Epithelial cell of proximal tubule (primary cell): ENCODE measurements at places on chromosomes 5 and 9. TPM values are rescaled to one million over a fixed set of nuclear protein-coding genes. Genes with fewer than 3 reads are reported as not detected.
A peak's percentile ranks its signal among the peaks of the same experiment; 100 is the strongest.

Gene C9
- not detected in 2 replicates for total RNA-seq

Gene GRPEL2
- total RNA-seq, result 15.5 and 21.6 TPM in 2 replicates

Gene SYK
- 15.7 and 16.9 TPM in 2 replicates for total RNA-seq

Gene PDE6A
- total RNA-seq, result not detected in 2 replicates

DNA sequence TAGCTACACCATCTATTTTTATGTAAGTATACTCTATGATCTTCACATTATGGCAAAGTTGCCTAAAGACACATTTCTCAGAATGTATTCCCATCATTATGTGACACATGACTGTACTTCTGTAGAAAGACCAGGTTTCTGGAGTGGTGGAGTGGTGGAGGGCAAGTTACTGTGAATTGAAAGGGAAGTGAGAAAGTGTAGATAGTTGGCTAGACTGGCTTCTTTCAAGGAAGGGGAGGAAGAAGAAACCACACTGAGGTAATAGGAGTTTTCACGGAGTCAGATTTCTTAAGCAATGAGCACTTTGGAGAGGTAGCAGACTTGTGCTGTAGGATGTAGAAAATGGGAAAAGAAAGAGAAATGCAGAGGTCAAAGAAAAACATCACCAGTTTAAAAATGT is 50.9 kb upstream of the EQTN start:
- DNase-seq, result no peak

GRCh38 chr5:52731274-52732027 is 56.3 kb upstream of the ITGA1 start:
- no peak for DNase-seq

DNA sequence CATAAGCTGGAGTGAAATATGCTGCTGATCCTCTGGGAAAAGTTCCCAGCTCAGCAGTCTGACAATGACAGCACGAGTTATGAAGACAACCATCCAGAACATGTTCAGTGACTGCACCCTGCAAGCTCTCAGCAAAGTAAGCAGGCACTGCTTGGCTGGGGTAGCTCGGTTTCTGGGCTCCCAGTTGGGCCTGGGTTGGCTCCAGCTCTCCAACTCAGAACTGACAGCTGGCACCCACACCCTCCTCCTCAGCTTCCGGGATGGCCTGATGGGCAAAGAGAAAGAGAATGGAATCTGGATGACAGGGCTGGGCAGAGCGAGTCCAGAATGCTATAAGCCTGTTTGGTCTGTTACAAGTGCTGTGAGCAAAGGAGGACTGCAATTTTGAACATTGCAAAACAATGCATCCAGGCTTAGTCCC is 185.0 kb downstream of the CSNK1G3 start:
- no peak for DNase-seq

DNA sequence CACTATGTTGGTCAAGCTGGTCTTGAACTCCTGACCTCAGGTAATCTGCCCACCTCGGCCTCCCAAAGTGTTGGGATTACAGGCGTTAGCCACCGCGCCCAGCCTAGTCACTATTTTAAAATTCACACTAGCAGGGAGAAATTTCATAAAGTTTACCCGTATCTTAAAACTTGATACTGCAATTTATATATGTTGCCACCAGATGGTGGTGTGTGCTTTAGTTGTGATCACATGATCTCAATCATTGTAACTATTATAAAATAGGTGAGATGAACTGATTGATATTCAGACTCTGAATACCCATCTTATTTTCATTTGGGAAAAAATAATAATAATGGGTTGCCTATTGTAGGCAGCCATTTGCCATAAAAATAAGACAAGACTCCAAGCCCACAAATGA is 1330.4 kb upstream of the WWC1 start:
- no peak for DNase-seq

- DNase-seq, result no peak
These were observed 49.1 kb downstream of the MTMR12 start for GRCh38 chr5:32263684-32264083.

DNA sequence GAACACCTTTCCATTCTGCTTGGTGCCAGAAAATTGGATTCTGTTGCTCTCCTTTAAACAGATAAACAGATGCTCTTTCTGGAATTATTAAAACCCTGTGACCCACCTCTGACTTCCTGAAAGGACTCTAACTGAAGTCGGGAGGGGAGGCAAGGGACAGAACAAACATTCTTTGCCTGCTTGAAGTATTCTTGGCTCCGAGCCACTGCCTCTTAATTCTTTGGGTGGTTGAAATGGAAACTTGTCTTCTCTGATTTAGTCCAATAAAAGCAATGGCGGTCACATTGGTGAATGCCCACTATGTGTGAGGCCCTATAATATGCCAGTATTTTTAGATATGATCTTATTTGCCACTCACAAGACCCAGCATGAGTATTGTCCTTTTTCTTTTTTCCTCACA is 236.8 kb downstream of the SLIT3 start:
- DNase-seq, result no peak

GRCh38 chr9:28976684-28977083 is 1403.4 kb upstream of the C9orf72 start:
- DNase-seq, result no peak

GRCh38 chr5:135213466-135214239 is 179.6 kb upstream of the PITX1 start:
- no peak for DNase-seq

GRCh38 chr5:80921026-80921425 is 39.1 kb upstream of the RASGRF2 start:
- no peak for DNase-seq

GRCh38 chr5:96758621-96759020 is 49.1 kb downstream of the ERAP1 start:
- DNase-seq, result no peak

DNA sequence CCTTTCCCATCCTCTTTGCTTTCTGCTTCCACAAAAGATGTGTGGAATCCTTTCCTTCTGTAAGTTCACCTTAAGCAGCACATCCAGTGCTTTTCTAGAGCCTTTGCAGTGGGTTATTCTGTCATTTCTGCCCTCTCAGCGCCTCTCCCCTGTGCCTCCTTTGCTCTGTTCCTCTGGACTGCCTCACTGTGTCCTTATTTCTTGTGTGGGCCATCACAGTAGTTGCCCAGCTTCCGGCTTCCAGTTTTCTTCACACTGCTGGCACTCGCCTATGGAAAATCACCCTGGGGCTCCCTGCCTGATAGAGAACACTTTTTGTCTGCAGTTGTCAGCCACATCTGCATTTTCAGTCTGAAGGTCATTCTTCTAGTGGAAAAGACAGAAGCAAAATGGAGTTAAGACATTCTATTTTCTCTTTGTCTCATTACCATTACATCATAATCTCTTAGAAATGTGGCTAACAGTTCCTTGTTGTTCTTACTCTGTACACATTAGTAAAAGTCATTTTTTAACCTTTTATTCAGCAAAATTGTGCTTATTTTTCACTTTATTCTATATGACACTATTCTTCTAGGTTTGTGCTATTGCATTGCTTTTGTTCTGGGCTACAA is 64.1 kb upstream of the ZNF608 start:
- no peak for DNase-seq

DNA sequence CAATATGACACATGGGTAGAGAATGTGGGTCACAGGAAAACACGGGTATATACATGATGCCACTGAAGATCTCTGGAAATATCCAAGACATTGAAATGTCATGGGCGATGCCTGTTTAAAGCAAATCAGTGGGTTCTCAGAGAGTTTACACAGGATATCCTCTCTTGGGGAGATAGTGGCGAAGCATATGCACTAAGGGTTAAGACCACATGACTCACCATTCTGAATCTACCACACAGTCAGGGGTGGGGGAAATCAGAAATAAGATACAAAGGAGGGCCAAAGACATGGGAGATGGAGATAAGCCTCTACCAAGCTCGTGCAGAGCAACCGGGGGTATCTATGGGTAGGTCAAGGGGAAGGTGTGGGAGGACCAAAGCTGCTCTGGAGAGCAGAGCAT is 58.8 kb downstream of the SH3PXD2B start:
- no peak for DNase-seq

GRCh38 chr9:83484990-83485389 is 53.2 kb downstream of the FRMD3 start:
- DNase-seq, result no peak

DNA sequence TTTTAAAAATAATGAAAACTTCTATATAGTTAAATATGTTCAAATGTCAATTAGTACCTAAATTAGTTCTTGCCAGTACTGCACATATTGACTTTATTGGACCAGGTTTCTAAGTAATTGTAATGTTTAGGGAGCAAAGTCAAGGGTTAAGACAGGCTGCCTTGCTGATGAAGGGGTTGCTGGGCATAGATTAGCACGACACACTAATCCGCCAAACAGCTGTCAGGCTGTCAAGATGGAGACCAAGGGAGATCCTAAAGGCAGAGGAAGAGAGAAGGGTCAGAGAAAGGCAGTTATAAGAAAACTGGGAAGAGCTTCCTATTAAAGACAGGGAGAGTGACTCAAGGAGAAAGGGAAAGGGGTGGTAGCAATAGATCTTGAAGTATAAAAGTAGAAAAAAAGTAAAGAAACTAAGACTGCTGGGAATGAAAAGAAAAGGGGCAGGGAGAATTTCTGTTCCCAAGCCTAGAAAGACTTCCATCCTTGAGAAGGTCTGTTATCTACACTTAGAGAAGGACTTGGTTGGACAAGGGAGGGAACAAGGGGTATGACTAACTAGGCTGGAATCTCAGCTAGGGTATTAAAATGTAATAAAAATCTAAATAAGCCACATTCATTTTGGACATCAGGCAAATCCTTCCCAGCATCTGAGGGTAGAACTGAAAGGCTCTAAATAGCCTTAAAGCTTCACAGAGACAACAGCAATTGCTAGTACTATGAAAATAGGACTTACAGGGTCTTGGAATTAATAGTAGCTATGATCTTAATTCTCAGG is 188.7 kb downstream of the FBXL17 start:
- peak; percentile 6 for DNase-seq

GRCh38 chr9:84103651-84104377 is 123.2 kb downstream of the RMI1 start:
- no peak for DNase-seq

DNA sequence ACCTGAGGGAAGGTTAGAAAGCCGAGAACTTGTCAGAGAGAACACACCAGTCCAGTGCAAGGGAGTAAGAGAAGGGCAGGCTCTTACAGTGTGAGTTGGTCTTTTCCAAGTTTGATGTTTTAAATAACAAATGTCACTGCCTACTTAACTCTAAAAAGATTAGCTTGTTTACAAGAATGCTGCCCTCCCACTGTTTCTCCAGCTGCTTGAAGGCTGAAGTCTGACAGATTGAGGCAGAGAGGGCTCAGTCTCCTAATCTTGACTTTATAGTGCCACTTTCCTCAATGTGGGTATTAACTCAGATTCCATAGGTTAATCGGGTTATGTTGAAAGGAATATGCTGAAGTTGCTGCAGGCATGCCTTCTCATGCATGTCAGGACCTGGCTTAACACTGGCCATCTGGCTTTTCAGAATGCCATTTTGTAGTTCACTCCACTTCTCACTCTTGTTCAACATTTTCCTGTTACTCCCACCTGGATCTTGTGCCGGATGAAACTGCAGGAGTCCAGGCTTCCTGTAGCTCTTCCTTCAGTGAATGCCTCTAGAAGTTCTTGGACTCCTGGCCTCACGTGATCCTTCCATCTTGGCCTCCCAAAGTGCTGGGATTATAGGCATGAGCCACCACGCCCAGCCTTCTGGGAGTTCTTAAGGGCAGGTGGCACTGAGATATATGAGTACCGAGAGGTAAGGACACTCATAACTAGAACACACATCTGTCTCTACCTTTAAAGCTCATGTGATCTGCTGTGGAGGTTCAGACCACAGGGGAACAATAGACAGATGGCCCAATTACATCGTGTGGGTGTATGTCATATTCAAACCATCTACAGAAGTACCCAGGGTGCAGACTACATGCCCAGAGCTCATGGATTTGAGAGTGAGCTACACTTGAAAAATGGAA is 249.7 kb downstream of the ARHGAP26 start:
- no peak for DNase-seq

DNA sequence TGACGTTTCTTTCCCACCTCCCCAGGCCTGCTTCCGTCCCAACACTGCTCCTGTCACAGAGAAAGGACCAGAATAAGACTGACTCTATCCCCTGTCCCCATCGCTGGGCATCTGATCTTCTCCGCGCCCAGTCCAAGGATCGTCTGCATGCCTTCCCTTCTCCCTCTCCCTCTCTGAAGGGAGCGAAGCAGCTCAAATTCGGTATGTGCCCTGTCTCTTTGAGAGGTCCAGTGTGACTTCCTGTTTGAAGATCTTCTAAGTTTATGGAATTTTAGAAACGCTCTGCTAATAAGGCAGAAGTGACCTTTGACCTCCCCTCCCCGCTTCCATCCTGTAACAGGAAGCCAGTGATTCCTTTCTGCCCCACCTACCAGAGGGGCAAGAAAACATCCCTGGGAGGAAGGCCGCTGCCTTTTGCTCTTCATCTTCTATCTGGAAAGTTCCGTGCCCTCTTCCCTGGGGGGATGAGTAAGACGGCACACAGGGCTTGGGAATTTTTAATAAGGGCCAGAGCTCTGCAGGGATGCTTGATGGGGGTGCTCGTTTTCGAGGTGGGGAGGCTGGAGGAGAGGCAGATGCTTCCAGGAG is 40.7 kb upstream of the RNU6ATAC start:
- DNase-seq, result no peak

DNA sequence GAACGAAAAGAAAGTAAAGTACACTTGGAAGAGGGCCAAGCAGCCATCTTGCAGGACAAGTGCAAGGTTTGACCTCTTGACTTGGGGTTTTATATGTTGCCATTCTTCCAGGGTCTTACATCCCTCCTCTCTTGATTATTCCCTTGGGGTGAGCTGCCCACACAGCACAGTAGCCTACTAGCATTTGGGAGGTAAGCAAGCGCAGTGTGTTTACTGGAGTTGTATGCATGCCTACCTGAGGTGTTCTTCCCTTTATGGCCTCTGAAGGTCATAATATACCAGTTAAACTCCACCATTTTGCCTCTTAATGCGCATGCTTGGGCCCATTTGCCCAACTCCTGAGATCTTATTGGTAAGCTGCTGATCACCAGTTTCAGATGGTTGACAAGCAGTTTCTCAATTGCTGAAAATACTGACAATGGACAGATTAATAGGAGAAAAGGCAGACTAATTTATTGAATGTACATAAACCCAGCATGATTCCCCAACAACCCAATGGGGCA is 173.8 kb upstream of the SLC30A5 start:
- DNase-seq, result no peak

- no peak for DNase-seq
These were observed 50.6 kb downstream of the SIL1 start for GRCh38 chr5:139147483-139148087.

- DNase-seq, result no peak
These were observed 35.5 kb upstream of the B4GALT1 start for GRCh38 chr9:33202552-33203201.

GRCh38 chr5:127373858-127374491 is 83.4 kb downstream of the MEGF10 start:
- no peak for DNase-seq

GRCh38 chr5:43288269-43288831 is 24.9 kb downstream of the HMGCS1 start:
- no peak for DNase-seq

GRCh38 chr5:104539618-104540350 is 977.2 kb upstream of the NUDT12 start:
- DNase-seq, result no peak
